ENCODE measurements at places on chromosomes 13 and 19. TPM values are rescaled to one million over a fixed set of nuclear protein-coding genes. Genes with fewer than 3 reads are reported as not detected.

GRCh38 chr19:6250909-6251308 is 28.9 kb downstream of the MLLT1 start:
- DNase-seq: no peak
- H3K4me3 ChIP-seq: no peak overlapping the region
- no peak overlapping the region for H3K27ac ChIP-seq
- no peaks in the 10 kb centered on the region for H3K36me3 ChIP-seq
- H3K27me3 ChIP-seq: no peaks in the 10 kb centered on the region

The CERS1 gene
- 6.4 TPM for total RNA-seq

DNA sequence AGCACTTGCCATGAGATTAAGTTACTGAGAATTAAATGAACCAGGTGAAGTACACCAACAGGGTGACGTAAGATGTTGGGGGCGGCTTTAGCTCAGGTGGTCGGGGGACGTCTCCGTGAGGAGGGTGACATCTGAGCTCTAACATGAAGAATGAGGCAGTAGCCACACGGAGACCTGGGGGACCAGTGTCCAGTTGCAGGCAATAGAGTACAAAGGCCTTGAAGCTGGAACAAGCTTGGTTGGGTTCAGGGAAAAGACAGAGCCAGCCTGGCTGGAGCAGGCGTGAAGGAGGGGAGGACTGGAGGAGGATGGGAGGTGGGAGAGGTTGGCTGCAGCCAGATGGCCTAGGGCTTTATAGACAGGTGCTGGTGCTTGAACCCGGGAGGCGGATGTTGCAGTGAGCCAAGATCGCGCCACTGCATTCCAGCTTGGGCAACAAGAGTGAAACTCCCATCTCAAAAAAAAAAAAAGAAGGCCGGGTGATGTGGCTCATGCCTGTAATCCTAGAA is 1.6 kb downstream of the SPINT2 start:
- no peak for DNase-seq
- H3K4me3 ChIP-seq: no peak overlapping the region
- no peak overlapping the region for H3K27ac ChIP-seq
- H3K4me1 ChIP-seq: peaks cover 8% of the 10 kb centered on the region
- no peaks in the 10 kb centered on the region for H3K36me3 ChIP-seq

The RANBP3 gene
- 50.0 TPM for total RNA-seq

- H3K27me3 ChIP-seq: no peaks in the 10 kb centered on the region
- no peaks in the 10 kb centered on the region for H3K4me1 ChIP-seq
- DNase-seq: no peak
Observed at GRCh38 chr19:52343548-52343947, 7.5 kb downstream of the ZNF610 start.

DNA sequence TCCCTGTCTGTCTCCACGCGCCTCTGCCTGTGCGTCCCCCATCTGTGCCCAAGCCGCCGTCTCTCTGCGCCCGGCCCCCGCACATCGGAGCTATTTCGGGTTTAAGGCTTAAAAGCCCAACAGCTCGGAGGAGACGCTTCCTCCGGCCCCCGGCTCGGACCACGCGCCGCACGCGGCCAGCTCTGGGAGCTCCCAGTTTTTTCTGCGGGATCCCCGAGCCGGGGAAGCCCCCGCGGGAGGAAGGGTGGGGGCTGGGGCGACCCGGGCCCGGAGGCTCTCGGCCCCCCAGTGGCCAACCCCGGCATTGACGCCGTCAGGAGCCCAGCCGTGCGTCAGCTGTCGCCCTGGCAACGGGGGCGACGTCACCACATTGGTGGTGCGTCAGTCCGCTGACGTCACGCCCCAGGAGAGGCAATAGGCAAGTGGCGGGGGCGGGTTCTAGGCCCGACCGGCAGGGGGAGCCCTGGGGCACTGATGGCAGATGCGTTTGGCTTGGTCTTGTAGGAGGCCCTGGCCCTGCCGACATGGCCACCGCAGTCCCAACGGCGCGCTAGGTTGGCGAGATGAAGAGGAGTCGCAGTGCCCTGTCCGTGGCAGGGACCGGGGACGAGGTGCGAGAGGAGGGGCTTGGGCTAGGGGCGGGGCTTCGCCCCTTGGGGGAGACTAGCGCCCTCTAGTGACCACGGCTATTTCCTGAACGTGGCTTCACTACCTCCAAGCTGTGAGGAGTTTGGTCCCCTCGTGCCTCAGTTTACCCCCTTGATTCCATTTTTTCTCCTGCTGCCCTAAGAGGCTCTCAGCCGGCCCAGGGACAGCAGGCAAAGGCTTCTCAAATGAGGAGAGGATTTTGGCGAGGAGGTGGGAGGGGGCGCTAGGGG is 3.7 kb upstream of the PDE4A start:
- H3K36me3 ChIP-seq: no peaks in the 10 kb centered on the region
- peak overlapping the region; percentile 77 for H3K4me3 ChIP-seq
- H3K27ac ChIP-seq: peak overlapping the region; percentile 65

The FGF9 gene
- 1.6 TPM for total RNA-seq

DNA sequence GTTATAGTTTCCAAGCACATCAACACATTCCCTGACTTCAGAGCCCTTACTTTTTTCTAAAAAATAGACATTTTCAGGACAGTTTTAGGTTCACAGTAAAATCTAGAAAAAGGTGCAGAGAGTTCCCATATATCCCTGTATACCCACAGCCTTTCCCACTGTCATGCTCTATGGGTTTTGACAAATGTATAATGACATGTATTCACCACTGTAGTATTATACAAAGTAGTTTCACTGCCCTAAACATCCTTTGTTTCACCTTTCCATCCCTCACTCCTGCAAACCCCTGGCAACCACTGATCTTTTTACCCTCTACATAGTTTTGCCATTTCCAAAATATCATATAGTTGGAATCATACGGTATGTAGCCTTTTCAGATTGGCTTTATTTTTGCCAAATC is 15.6 kb downstream of the NAA16 start:
- no peak overlapping the region for H3K4me3 ChIP-seq
- peaks cover 52% of the 10 kb centered on the region for H3K36me3 ChIP-seq
- no peaks in the 10 kb centered on the region for H3K27me3 ChIP-seq
- no peak for DNase-seq
- H3K4me1 ChIP-seq: peaks cover 43% of the 10 kb centered on the region

- no peaks in the 10 kb centered on the region for H3K27me3 ChIP-seq
- H3K4me1 ChIP-seq: no peaks in the 10 kb centered on the region
- H3K27ac ChIP-seq: no peak overlapping the region
- no peak for DNase-seq
Observed at GRCh38 chr13:99050983-99051488, 73.2 kb upstream of the DOCK9 start.

DNA sequence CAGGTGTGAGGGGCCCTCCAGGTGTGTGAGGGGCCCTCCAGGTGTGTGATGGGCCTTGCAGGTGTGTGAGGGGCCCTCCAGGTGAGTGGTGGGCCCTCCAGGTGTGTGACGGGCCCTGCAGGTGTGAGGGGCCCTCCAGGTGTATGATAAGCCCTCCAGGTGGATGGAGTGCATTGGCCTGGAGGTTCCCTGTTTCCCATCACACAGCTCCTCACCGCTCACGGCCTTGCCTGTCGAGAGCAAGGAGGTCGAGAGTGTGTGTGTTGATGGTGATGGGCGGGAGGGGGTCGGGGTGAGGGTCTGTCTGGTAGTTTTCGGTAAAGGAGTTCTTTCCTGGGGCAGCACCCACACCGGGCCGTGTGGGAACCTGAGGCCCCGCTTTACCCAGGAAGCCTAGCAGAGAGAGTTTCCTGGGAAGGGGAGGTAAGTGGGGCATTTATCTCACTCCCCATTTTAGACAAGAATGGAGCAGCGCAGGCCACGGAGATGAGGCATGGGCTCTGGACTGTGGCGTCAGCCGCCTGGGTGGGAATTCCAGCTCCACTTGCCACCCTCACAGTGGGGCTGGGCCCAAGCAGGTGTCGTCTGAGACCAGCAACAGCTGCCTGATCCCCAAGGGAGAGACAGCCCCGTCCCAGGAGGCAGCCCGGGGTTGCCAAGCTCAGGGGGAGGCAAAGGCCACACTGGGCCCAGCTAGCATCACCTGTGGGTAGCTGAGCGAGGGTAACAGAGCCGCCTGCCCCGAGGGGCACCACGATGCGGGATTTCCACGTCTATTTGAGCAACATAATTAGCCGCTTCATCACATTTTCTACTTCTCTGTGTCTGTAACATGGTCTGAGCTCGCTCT is 10.9 kb upstream of the GAS6 start:
- H3K27ac ChIP-seq: no peak overlapping the region
- peaks cover 10% of the 10 kb centered on the region for H3K4me1 ChIP-seq
- no peaks in the 10 kb centered on the region for H3K27me3 ChIP-seq
- no peak overlapping the region for H3K4me3 ChIP-seq
- no peak for DNase-seq

DNA sequence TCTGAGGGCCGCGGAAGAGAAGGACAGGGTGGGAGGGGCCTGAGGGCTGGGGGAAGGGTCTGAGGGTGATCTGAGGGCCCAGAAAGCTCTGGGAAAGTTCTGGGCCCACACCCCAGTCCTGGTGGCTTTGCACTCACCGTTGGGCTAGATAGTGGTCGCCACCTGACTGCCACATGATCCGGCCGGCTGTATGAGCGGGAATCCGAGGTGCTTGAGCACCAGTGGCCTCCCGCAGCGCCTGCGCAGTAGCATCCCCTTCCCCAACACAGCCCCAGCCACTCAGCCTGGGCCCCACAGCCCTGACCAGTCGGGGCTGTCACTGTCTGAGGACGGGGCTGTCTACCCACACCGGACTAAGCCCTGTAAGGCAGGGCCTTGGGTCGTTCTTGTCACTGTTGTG is 15.0 kb downstream of the PRODH2 start:
- DNase-seq: no peak
- H3K4me3 ChIP-seq: no peak overlapping the region
- H3K36me3 ChIP-seq: no peaks in the 10 kb centered on the region
- H3K27me3 ChIP-seq: no peaks in the 10 kb centered on the region
- H3K4me1 ChIP-seq: no peaks in the 10 kb centered on the region

GRCh38 chr19:35868823-35869326 is 501 bp downstream of the APLP1 start:
- H3K27me3 ChIP-seq: peaks cover 22% of the 10 kb centered on the region
- peak overlapping the region; percentile 60 for H3K4me3 ChIP-seq
- H3K27ac ChIP-seq: no peak overlapping the region
- DNase-seq: no peak
- peaks cover 6% of the 10 kb centered on the region for H3K4me1 ChIP-seq
- no peaks in the 10 kb centered on the region for H3K36me3 ChIP-seq

The TICAM1 gene
- total RNA-seq: 9.0 TPM

- peaks cover 33% of the 10 kb centered on the region for H3K36me3 ChIP-seq
- no peak overlapping the region for H3K27ac ChIP-seq
- no peak overlapping the region for H3K4me3 ChIP-seq
- H3K4me1 ChIP-seq: no peaks in the 10 kb centered on the region
- no peak for DNase-seq
Observed at GRCh38 chr19:36460046-36460445, 29.3 kb downstream of the ZNF566 start.

DNA sequence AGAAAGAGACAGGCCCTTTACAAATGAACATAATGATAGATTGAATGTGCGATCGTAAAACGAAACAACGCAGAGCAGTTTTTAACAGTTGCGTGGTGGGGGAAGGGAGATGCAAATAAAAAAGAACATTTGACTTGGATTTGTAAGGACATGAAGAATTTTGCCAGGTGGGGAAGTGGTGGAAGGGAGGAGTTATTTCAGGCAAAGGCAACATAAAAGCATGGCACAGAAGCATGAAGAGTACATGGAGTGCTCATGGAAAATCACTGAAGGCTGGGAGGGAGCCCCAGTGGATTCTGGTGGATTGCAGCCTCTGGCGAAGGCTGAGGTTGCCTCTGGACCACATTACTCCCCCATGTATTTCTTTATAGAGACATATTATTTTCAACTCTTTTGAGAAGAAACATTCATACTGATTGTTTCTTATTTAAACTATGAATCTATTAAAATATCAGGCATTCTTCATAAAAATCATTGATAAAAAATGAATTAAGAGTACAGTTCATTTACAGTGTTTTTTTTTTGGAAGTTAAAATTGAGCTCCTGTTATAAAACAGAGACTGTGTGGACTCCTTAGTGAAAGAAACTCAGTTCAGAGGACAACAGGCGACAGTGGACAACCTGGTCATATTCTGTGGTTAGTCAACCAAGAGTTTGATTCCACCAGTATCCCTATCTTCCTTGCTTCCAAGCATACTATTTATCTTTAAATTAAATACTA is 57.5 kb downstream of the STARD13 start:
- H3K4me3 ChIP-seq: no peak overlapping the region
- H3K4me1 ChIP-seq: peaks cover 14% of the 10 kb centered on the region
- H3K36me3 ChIP-seq: no peaks in the 10 kb centered on the region

DNA sequence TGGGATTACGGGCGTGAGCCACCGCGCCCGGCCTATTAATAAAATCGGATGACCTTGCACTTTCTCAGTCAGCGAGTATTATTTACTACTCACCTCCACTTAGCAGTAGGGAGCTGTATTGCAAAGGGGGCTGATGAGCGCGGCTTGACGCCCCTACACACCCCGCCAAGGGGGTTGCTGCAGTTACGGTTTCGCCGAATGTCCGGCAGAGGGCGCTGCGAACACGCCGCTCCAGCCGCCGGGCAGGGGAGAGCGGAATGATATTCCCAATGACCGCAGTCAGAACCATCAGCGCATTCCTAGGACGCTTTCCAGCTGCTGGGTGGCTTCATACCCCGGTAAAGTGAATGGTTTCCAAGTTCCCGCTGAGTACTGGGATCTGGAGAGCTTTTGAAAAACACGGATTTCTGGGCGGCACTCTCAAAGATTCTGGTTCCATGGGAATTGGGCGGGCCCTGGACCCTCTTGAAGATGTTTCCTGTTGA is 30.0 kb upstream of the TPT1 start:
- H3K27ac ChIP-seq: peak overlapping the region; percentile 54
- no peaks in the 10 kb centered on the region for H3K36me3 ChIP-seq
- peak overlapping the region; percentile 49 for H3K4me3 ChIP-seq
- peaks cover 47% of the 10 kb centered on the region for H3K4me1 ChIP-seq
- H3K27me3 ChIP-seq: no peaks in the 10 kb centered on the region

DNA sequence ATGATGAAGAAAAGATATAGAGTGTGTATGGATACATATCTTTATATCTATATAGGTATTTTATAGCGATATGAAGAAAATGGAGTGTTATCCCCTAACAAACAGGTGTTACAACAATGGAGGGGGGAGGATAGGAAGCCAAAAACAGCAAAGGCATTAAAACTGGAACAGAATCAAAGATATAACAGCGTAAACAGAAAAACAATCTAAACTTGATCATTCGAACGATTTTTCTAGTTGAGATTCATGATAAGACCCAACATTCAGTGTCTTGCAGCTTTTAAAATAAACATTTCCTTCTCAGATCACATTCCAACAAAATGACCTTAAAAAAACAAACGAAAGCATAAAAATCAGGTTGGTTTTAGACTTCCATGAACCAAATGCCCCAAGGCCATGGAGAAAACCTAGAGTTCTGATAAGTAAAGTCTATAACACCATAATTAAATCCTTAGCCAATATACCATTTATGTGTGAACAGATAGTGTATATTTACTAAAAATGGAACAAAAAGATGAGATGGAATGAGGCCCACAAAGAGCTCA is 55.7 kb downstream of the CAB39L start:
- no peak overlapping the region for H3K27ac ChIP-seq
- DNase-seq: no peak
- no peaks in the 10 kb centered on the region for H3K27me3 ChIP-seq
- no peak overlapping the region for H3K4me3 ChIP-seq

The DENND1C gene
- 0.26 TPM for total RNA-seq

Data from psoas muscle (tissue), 8 donors.